ENCODE measurements at places on chromosomes 12 and 14.

DNA sequence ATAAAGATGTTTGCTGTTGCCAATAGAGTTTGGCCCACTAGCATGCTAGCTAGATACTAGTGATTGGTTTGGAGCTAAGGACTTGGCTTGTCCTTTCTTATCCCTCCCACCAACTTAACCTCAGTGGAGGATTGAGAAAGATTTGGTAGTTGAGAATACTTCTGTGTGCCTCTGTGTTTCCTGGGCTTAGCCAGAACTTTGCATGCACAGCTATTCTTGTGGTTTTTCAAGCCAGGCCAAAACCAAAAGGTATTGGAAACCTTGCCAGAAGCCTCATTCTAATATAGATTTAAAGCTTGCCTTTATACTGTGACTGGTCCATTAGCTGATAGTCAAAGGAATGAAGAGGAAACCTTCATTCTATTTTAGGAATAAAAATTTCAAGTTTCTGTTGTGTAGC, 188.5 kb downstream of the CCDC91 start:
- no peak for DNase-seq

GRCh38 chr12:71432936-71433335, 6.7 kb upstream of the LGR5 start:
- DNase-seq: no peak

DNA sequence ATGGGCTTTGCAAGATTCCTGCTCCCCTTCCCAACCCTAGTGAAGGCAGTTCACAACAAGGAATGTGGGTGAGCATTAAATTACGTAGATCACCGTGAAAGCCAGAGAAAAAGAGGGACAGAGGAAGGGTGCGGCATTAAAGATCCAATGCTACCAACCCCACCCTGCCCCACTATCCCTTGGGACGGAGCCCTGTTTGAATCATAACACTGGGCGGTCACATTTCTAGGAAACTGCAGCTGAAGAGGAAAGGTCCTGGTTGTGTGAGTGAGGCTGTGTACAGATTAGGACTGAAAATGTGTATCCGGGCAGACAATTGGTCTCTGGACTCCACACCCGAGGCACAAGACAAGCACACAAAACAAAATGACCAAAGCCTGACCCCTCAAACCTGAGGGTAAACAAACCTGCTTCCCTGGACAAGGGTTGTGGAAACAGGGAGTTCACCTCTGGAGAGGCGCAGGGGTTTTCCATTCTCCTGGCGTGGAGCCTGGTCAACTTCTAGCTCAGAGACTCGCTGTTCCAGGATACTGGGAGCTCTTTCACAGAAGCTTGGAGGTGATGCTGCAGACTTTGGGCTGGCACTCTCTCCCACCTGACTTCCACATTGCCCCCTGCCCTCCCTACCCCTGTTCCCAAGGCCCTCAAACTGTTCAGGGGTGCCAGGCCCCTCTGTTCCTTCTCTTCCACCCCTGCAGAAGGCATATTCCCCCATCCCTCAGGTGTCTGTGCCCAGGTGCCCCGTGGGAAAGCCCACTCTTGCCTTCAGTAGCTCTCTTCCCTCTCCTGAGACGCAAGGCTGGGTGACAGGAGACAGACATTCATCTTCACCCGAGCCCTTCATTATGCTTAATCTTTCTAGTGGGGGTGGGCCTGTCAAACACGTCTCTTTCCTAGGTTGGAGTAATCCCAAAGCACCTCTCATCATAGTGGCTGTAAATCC, 16.5 kb downstream of the NINJ2 start:
- no peak for DNase-seq

GRCh38 chr12:102390068-102390467, 90.3 kb downstream of the IGF1 start:
- DNase-seq: no peak

GRCh38 chr12:122870867-122871664, 24.9 kb downstream of the VPS37B start:
- DNase-seq: no peak

- DNase-seq: no peak
These were observed 30.7 kb downstream of the DGLUCY start for GRCh38 chr14:91144425-91145145.

- no peak for DNase-seq
These were observed 2.4 kb downstream of the AREL1 start for GRCh38 chr14:74710480-74710879.

DNA sequence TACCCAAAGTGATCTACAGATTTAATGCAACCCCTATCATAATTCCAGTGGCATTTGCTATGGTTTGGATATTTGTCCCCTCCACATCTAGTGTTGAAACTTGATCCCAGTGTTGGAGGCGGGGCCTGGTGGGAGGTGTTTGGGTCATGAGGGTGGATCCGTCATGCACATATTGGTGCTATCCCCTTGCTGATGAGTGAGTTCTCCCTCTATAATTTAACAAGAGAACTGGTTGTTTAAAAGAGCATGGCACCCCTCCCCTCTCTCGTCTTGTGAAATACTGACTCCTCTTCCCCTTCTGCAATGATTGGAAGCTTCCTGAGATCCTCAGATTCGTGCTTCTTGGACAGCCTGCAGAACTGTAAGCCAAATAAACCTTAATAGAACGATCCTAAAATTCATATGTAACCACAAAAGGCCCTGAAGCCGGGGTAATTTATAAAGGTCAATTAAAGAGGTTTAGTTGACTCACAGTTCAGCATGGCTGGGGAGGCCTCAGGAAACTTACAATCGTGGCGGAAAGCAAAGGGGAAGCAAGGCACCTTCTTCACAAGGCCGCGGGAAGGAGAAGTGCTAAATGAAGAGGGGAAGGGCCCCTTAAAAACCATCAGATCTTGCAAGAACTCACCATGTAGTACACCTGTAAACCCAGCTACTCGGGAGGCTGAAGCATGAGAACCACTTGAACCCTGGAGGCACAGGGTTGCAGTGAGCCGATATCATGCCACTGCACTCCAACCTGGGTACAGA, 41.2 kb downstream of the SLC39A9 start:
- DNase-seq: no peak

- DNase-seq: no peak
These were observed 470.9 kb upstream of the CCDC196 start for GRCh38 chr14:66015071-66015780.

DNA sequence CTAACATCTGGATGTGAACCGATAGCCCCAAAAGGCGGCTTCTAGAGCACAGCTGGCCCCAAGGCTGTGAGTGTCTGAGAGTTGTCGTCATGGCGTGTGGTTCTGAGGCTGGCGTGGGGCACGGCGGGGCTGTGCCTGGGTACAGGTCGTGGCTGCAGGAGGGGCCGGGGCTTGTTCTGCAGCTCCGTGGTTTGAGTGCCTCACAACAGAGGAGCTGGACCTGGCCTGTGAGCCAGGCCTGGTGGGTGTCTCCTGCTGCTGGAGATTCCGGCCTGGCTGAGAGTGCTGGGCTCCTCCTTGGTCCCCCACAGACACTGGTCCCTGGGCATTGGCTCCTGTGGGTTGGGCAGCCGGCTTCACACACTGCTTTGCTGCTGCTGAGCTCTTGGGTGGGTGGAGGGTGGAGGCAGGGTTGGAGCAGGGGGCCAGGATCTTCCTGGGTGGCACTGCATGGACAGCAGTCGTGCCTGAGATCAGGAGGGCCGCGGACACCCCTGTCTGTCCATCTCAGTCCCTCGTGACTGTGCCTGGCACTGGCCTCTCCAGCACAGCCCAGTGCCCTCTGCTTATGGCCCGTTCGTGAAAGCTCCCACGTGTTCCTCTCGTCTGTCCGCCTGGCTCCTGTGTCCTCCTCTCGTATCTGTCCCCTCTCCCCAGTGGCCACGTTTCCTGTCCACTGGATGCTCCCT, 31.8 kb upstream of the TEX22 start:
- DNase-seq: no peak

DNA sequence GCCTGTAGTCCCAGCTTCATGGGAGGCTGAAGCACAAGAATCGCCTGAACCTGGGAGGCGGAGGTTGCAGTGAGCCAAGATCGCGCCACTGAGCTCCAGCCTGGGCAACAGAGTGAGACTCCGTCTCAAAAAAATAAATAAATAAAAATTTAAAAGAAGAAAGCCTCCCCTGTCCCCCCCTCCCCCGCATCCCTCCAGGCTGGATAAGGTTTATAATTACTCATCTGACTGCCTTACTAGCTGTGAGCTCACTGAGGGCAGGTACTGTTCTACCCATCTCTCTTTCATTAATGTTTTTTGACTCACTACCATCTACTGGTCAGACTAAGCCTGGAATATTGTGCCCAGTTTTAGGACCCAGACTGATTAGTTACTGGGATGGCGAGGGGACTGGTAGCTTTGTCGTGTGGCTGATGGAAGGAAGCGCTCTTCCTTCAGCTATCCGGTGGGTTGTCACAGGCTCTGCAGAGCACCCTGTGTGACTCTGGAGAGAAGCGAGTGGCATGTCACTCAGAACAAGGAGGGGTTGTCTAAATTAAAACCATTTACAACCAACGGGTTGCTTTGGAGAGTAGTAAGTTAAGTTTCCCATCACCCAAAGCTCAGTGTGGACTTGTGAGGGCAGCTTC, 16.9 kb downstream of the EVL start:
- DNase-seq: no peak

DNA sequence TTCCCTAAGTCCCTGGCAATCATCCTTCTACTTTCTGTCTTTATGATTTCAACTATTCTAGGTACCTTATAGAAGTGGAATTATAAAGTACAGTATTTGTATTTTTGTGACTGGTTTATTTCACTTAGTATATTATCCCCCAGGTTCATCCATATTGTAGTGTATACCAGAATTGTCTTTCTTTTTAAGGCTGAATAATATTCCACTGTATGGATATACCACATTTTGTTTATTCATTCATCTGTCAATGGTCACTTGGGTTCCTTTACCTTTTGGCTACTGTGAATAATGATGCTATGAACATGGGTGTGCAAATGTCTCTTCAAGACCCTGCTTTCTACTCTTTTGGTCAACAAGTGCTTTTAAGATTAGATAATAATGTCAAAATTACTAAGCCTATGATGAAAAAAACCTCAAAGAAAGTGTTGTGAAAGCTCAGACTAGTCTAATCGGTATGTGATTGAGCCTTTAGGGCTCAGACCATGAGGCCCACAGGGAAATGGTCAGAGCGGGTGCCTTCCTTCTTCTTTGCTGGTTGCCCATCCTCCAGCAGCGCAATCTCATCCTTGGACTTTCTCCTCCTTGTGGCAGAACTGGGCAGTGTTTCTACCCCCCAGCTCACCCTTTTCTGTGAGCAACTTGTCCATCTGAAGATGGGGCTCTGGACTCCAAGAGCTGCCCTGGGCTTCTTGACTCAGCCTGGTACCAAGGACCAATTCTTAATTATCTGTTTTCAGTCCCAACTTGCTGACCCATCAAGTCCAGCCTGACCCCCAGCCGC, 105.4 kb downstream of the TTC8 start:
- no peak for DNase-seq

- no peak for DNase-seq
These were observed 221.7 kb downstream of the ZFP36L1 start for GRCh38 chr14:68571114-68571591.

GRCh38 chr12:116598311-116599284, 39.4 kb downstream of the MAP1LC3B2 start:
- DNase-seq: no peak

DNA sequence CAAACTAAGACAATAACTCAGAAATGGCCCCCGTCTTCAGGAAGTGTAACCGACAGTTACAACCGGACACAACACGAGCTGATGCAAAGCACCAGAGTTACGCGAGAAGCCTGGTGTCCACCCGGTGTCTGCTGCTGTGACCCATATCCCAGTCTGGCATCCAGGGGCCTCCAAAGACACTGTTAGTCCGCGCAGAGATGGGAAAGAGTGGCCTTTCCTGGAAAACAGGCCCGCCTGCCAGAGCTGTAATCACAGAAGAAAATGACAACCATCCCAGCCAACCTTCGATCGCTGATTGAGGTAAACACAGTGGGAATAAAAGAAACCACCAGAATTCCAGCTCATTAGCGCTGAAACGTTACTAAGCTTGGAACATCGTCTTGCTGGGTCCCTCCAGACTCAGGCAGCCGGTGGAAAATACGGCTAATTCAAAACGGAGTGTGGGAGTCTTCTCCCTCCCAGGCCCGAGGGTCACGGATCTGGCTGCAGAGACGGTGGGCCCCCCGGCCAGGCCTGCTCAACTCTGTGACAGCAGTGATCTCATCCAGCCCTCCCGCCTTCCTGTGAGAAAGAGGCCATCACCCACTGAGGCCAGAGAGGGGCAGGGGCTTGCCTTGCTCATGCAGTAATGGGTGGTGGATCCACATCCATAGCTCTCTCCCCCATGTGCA, 273.9 kb upstream of the RTL1 start:
- DNase-seq: no peak

- no peak for DNase-seq
These were observed 52.9 kb downstream of the GXYLT1 start for GRCh38 chr12:42091769-42092168.

DNA sequence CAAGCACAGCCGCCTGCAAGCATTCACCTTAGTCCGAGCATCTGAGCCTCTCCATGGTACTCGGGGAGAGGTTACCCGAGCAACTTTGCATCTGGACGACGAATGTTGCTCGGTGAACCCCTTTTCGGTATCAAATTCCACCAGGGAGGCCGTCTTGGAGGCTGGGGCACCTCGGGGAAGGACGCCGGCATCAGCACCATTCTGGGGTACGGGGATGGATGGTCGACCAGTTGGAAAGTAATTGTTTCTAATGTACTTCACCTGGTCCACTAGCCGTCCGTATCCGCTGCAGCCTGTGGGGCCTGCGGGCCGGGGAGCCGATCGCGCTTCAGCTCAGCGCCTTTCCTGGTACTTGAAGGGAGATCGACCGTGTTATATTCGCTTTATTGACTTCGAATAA, 161.7 kb upstream of the RTL1 start:
- DNase-seq: no peak

GRCh38 chr12:32534698-32535097, 135.3 kb downstream of the FGD4 start:
- no peak for DNase-seq

DNA sequence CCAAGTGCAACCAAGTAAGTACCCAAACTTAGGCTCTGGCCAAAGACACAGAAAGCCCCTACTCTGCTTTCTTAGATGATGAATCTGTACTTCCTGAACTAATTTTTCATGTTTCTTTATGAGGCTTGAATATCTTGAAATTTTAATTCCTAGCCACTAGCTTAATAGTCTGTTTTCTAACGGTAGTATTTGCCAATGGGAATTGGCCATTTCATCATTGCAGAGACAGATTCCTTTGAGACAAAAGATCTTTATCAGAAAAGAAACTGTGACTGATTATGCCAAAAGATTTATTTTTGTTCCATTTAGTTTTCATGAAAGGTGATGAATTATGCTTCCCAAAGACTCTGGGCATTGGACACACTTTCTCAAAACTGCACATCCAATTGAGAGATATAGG, 48.7 kb downstream of the DAD1 start:
- no peak for DNase-seq

DNA sequence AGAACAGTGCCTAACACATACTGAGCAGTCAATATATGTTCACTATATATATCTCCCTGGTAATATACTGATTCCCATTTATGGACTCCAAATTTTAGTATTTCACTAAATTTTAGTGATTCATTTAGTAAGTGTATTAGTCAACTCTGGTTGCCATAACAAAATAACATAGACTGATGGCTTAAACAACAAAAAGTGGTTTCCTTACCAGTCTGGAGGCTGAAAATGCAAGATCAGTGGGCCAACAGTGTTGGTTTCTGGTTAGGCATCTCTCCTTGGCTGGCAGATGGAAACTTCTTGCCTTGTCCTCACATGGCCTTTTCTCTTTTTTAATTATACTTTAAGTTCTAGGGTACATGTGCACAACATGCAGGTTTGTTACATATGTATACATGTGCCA, 28.7 kb downstream of the SIX6 start:
- DNase-seq: no peak

- DNase-seq: no peak
These were observed 145.9 kb downstream of the SOX5 start for GRCh38 chr12:23803540-23803939.

GRCh38 chr14:39398382-39398781, 33.9 kb downstream of the FBXO33 start:
- DNase-seq: no peak

All from CD8-positive, alpha-beta T cell (primary cell).